ENCODE measurements at places on chromosomes 7 and 10. TPM values are rescaled to one million over a fixed set of nuclear protein-coding genes. Genes with fewer than 3 reads are reported as not detected.

The VSTM2A gene
- total RNA-seq: not detected

The SPDYE3 gene
- total RNA-seq: not detected

The SRRM3 gene
- 11.3 TPM for total RNA-seq

The UTF1 gene
- total RNA-seq: 0.35 TPM

The KIAA1549 gene
- 4.0 TPM for total RNA-seq

The ARHGAP12 gene
- 43.9 TPM for total RNA-seq

DNA sequence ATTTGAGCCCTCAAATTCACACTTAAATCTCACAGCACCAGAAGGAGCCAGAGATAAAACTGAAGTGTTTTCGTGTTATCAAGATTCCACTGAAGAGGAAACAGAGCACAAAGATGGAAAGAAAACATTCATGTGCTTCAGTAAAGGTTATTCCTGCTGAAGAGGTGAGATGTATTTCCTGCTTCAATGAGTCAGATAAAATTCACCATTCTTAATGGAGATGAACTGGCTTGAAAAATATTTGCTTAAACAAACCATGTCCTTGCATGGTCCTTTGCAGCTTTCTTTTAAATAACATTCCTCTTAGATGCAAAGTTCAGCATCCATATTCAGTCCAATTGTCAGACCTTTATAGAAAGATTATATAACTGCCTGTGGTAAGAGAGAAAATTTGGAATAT lies 294.2 kb downstream of the IPMK start:
- no peak overlapping the region for H3K27ac ChIP-seq
- no peaks in the 10 kb centered on the region for H3K36me3 ChIP-seq
- no peaks in the 10 kb centered on the region for H3K4me1 ChIP-seq
- H3K27me3 ChIP-seq: no peaks in the 10 kb centered on the region
- no peak overlapping the region for H3K4me3 ChIP-seq

GRCh38 chr10:118256209-118256608 lies 85.9 kb downstream of the FAM204A start:
- H3K4me1 ChIP-seq: no peaks in the 10 kb centered on the region
- no peak overlapping the region for H3K4me3 ChIP-seq
- H3K27me3 ChIP-seq: no peaks in the 10 kb centered on the region

DNA sequence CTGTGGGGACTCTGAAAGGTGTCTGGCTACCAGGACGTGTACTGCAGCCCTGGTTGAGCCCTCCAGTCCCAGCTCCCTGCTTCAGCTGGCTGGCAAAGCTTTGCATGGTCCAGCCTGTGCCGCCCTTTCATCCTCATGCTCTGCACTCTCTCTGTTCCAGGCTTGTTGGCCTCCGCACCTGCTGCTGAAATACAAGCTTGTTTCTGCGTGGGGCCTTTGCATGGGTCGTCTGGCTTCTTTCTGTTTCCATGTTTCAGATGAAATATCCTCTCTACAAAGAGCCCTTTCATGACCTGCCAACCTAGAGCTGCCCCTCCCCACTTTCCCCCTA lies 45.9 kb downstream of the TSPAN15 start:
- H3K4me1 ChIP-seq: no peaks in the 10 kb centered on the region
- H3K36me3 ChIP-seq: no peaks in the 10 kb centered on the region
- no peaks in the 10 kb centered on the region for H3K27me3 ChIP-seq
- H3K4me3 ChIP-seq: no peak overlapping the region
- no peak overlapping the region for H3K27ac ChIP-seq

DNA sequence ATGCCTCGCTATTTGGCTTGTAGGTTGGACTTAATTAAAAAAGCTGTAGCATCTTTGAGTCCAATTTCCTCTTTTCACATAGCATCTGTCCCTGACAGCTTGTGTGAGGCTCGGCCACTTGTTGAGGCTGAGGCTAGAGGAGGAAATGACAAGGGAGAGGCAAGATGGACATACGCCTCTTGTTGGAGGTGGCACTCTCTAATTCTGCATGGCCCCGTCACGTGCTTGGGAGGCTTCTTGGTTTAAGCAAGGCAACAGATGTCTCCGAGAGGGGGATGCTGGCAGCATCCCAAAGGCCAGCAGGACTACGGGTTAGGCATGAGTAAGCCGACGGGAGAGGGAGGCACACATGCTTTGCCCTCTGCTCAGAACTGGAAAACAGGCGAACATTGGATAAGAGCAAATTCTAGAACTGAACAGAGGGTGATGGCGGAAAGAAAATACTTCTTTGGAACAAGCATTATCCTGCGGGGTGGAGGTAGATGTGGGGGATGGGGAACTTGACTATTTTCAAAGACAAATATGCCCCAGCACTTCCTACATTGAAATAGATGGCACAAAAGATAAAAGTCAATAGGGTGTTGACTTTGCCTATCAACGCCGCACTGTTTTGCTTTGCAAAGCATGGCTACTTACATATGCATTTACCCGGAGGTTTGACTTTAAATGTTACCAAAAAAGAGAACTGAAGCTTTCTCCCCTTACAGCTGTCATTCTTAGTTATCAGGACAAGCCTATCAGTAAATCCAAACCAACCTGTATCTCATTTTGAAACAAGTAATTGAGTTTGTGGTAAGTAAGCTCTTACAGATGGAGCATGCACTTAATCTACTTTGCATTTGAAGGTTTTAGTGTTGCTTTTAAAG lies 94.8 kb downstream of the CHN2 start:
- no peaks in the 10 kb centered on the region for H3K27me3 ChIP-seq
- no peak overlapping the region for H3K27ac ChIP-seq
- no peak overlapping the region for H3K4me3 ChIP-seq
- no peaks in the 10 kb centered on the region for H3K36me3 ChIP-seq
- H3K4me1 ChIP-seq: no peaks in the 10 kb centered on the region
- DNase-seq: peak; percentile 21

- H3K4me3 ChIP-seq: no peak overlapping the region
- DNase-seq: no peak
- H3K27me3 ChIP-seq: no peaks in the 10 kb centered on the region
- peaks cover 2% of the 10 kb centered on the region for H3K4me1 ChIP-seq
- no peaks in the 10 kb centered on the region for H3K36me3 ChIP-seq
Observed at GRCh38 chr7:155306673-155307470, 9.2 kb downstream of the INSIG1 start.

- no peak for DNase-seq
- peaks cover 9% of the 10 kb centered on the region for H3K4me1 ChIP-seq
- no peaks in the 10 kb centered on the region for H3K27me3 ChIP-seq
- H3K36me3 ChIP-seq: no peaks in the 10 kb centered on the region
- H3K27ac ChIP-seq: no peak overlapping the region
Observed at GRCh38 chr10:32959006-32959920, 1.2 kb upstream of the ITGB1 start.

GRCh38 chr10:111093741-111094380 lies 17.0 kb downstream of the ADRA2A start:
- H3K36me3 ChIP-seq: no peaks in the 10 kb centered on the region
- H3K27me3 ChIP-seq: no peaks in the 10 kb centered on the region
- H3K27ac ChIP-seq: no peak overlapping the region
- no peak for DNase-seq
- no peak overlapping the region for H3K4me3 ChIP-seq

DNA sequence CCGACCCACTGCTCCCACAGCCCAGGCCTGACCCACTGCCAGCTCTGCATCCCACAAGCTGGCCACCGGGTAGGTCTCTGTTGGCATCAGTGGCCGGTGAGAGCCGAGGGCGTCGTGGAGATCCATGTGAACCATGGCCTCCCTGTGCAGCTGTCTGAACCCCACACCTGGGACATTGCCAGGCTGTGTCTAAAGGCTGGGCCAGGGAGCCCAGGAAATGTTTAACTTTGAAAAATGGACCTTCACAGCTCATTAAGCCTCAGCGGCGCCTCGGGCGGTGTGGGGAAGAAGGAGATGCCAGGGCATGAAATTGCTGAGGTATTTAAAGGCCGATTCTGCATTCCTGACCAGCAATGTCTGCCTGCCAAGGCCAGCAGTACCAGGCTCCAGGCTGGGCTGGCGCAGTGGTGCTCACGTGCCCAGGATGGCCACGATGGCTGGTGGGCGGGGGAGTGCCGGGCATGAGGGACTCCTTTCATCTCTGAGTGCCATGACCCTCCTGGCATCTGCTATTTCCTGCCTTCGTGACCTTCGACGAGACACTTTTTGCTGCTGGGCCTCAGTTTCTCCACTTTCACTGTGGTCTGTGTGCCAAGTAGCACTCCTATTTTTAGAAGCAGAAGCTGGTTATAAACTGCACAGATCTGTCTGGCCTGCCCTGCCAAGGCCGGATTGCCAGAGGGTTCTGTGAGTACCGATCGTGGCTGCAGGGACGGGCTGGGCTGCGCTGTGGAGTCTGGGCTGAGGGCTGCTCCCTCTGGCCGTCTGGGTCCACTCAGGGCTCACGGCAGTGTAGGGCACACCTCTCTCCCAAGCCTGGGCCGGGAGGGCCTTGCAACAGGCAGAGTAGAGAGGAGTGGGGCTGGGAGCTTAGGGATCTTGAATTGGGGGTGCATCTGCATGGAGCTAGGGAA lies 21.8 kb downstream of the ELFN1 start:
- H3K27me3 ChIP-seq: no peaks in the 10 kb centered on the region
- no peaks in the 10 kb centered on the region for H3K4me1 ChIP-seq

GRCh38 chr10:34732926-34733325 lies 82.2 kb downstream of the PARD3 start:
- no peak overlapping the region for H3K4me3 ChIP-seq
- no peaks in the 10 kb centered on the region for H3K36me3 ChIP-seq
- no peak overlapping the region for H3K27ac ChIP-seq
- DNase-seq: no peak
- no peaks in the 10 kb centered on the region for H3K27me3 ChIP-seq

DNA sequence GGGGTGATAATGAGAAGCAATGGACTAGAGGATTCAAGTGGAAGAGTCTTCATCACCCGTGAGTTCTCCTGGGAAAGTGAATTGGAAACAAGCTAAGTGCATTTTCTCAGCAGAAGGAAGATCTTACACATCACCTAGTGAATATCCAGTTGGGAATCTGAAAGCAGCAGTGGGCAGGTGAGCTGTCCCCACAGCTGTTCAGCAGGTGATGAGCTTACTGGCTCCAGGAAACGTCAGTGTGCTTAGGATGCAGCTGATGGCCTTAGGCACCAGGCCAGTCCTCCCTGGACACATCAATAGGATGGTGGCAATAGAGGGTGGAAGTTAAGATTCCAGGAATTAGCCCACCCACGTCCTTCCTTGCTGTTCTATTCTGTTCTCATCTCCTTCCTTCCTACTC lies 66.7 kb downstream of the NOD1 start:
- H3K4me1 ChIP-seq: no peaks in the 10 kb centered on the region
- no peak for DNase-seq
- no peak overlapping the region for H3K4me3 ChIP-seq
- no peaks in the 10 kb centered on the region for H3K36me3 ChIP-seq
- H3K27me3 ChIP-seq: no peaks in the 10 kb centered on the region

DNA sequence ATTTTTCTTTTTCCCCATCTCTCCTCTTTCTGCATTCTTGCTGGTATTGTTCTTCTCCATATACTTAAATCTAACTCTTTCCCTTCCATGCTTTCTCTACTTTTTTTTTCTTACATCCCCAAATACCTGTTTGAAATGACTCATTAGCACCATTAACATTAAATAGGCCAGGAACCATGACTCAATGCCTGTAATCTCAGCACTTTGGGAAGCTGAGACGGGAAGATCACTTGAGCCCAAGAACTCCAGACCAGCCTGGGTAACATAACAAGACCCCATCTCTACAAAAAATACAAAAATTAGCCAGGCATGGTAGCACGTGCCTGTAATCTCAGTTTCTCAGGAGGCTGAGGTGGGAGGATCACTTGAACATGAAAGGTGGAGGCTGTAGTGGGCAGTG lies 1026.8 kb downstream of the GATA3 start:
- no peaks in the 10 kb centered on the region for H3K4me1 ChIP-seq
- no peak for DNase-seq
- no peak overlapping the region for H3K27ac ChIP-seq
- H3K27me3 ChIP-seq: no peaks in the 10 kb centered on the region
- H3K36me3 ChIP-seq: no peaks in the 10 kb centered on the region

DNA sequence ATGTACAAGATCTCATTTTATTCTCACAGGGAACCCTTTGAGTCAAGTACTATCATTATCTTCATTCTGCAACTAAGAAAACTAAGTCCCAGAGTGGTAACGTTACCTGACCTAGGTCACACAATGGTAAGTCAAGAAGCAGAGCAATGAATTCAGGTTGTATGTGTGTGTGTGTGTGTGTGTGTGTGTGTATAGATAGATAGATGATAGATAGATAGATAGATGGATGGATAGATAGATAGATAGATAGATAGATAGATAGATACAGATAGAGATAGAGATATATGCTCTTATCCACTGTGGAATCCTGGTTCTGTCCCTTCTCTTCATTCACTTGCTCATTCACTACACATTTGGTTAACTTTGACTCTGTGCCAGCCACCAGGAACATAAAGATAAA lies 29.8 kb downstream of the ASAH2 start:
- H3K27ac ChIP-seq: no peak overlapping the region
- no peaks in the 10 kb centered on the region for H3K27me3 ChIP-seq
- no peak overlapping the region for H3K4me3 ChIP-seq
- no peak for DNase-seq
